ENCODE measurements at places on chromosomes 7 and 10.

- no peak for DNase-seq
Observed at GRCh38 chr10:89341649-89342048, 13.9 kb downstream of the IFIT3 start.

DNA sequence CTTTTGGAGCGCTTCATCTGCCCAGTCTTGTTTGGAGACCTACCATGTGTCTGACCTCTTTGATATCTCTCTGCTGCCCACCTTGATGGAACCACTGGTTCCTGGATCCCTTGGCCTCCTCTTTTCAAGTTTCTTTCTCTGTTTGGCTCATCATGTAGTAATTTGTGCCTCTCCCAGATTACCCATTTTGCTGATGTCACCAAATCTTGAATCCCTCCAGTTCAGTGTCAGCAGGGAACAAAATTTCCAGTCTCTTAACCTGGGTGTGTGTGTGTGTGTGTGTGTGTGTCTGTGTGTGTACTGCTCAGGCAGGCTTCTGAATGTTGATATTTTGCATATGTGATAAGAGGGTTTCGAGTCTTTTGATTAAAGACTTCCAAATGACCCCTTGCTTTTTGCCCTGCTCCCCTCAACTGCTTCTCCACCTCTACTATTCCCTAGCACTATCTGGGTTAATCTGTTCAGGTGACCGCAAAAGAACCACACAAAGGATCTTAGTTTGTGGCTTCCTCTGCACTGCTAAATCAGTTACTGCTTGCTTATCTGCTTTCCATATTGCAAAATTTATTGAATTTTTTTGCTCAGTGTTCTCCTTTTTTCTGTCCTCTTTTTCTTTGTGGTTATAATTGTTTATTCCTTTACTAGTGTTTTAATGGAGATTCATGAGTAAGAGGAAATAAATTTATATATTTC lies 25.7 kb downstream of the MYO3A start:
- no peak for DNase-seq

DNA sequence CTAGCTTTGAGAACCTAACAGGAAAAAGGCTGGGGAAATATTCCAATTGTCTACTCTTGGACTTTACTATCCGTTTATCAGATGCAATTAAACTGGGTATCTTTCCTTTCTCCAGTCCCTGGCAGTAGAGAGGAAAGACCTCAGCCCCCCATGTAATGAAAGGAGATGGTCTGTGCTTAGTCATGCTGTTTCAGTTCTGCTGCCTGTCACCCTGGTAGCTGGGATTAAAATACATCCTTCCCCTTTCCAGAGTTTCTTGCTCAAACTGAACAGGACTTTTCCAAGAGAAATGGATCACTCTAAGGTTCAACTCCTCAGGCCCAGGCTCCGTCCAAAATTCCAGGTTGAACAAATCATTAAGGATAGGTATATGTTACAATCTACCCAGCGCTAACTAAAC lies 202.9 kb downstream of the PTEN start:
- no peak for DNase-seq

GRCh38 chr7:42115795-42116194 lies 121.2 kb downstream of the GLI3 start:
- DNase-seq, result no peak

DNA sequence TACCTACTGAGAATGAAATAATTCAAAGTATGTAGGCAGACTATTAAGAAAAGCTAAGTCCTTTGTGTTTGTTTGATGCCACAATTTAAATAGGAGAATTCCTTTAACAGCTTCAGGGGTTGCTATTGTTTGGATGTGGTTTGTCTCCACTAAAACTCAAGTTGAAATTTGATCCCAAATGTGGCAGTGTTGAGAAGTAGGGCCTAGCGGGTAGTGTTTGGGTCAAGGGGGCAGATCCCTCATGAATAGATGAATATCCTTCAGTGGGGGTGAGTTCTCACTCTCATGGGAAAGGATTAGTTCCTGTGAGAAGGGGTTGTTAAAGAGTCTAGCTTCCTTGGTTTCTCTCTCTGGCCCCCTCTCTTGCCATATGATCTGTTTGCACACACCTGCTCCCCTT lies 97.0 kb downstream of the HGF start:
- DNase-seq, result no peak

DNA sequence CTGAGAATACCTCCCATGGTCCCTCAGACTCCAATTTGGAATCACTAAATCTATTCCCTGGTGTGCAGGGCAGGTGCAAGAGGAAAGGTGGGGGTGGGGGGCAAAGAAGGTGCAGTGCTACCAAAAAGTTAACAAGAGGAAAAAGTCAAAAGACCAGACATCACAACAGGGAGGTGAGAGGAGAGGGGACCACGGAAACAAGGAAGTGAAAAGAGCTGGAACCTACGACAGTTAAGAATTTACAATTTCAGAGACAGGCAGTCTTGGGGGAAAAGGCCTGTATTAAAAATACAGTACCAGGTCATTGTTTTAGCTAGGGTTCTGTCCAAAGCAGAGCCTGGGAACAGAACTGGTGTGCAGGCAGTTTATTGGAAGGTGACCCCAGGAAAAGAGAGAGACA lies 14.6 kb downstream of the ITGB1 start:
- DNase-seq, result no peak

DNA sequence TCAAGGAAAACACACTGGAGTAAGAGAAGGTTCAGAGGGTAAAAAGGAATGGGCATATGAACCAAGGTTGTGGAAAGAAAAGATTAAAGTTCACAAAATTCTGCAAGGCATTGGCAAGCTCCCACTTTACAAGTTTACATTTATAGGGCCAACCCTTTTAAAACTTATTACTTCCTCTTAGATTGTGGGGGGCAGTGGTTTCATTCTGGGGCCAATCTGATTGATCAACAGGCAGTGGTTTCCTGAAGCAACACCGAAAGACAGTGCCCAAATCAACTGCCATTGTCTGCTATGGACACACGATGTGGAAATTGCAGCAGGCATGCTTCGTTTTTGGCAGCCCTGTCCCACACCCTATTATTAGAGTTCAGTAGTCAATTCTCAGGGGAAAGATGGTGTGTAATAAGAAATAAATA lies 154.0 kb downstream of the SGMS1 start:
- DNase-seq, result no peak

GRCh38 chr10:97861097-97861750 lies 11.6 kb downstream of the GOLGA7B start:
- no peak for DNase-seq

DNA sequence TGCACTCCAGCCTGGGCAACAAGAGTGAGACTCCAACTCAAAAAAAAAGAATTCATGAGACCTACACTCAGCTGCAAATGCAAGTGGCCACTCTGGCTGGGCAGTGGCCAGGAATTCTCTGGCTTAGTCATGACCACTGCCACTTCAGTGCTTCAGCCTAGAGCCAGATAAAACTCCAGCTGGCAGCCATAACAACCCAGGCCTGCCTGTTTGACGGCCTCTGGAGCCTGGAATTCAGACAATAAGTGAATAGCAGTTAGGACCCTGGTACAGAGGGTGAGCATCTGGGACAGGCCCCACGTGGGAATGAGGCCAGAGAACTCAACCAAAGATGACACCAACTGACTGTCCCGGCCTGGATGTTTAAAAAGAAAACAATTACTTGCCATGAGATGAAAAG lies 18.9 kb downstream of the RCC1L start:
- DNase-seq, result no peak

GRCh38 chr10:30455816-30456215 lies 21.8 kb downstream of the MAP3K8 start:
- DNase-seq, result no peak

GRCh38 chr10:77182803-77183202 lies 454.8 kb downstream of the KCNMA1 start:
- no peak for DNase-seq

DNA sequence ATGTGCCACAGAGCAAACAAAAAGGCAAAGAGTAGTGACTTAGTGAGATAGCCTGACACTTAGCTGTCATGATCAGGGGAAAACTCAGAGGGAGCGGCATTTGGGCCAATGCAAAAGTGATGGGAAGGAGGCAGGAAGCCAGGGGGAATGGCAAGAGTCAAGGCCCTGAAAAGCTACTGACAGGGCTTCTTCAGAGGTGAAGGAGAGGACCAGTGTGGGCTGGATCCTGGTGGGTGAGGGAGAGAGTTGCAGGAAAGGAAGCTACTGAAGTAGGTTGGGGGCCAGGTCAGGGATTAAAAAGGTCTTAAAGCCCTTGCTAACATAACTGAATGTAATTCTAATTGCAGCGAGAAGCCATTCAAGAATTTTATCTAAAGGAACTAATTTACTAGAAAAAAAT lies 117.0 kb downstream of the AASS start:
- DNase-seq, result no peak

All from NCI-H2107 (cell line).